ENCODE measurements at places on chromosomes 4 and X. TPM values are rescaled to one million over a fixed set of nuclear protein-coding genes. Genes with fewer than 3 reads are reported as not detected.

CT45A10 gene
- total RNA-seq, result not detected

- DNase-seq, result no peak
Measured at GRCh38 chr4:149701435-149702156, 114.0 kb downstream of the IQCM start.

GRCh38 chrX:40531056-40531826 is 49.5 kb upstream of the ATP6AP2 start:
- no peak for DNase-seq

INTU gene
- 0.37 TPM for total RNA-seq

VCX3B gene
- not detected for total RNA-seq

SMR3B gene
- total RNA-seq, result not detected

DNA sequence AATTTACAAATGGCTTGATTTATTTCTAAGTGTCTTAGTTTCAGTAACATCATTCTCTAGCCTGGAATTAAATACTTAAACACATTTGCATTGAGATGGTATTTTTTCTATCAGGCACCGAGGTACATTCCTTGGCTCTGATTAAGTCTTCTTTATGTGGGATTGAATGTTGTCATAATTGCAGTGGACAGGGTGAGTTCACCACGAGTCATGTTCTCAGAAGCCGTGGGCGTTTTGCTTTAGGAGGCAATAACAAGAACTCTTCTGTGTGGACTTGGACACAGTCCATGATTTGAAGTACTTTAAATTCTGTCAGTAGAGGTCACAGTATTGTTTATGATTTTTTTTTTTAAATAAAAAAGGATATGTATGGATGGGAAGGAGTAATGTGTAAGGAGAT is 57.1 kb upstream of the EFHC2 start:
- DNase-seq, result no peak

DNA sequence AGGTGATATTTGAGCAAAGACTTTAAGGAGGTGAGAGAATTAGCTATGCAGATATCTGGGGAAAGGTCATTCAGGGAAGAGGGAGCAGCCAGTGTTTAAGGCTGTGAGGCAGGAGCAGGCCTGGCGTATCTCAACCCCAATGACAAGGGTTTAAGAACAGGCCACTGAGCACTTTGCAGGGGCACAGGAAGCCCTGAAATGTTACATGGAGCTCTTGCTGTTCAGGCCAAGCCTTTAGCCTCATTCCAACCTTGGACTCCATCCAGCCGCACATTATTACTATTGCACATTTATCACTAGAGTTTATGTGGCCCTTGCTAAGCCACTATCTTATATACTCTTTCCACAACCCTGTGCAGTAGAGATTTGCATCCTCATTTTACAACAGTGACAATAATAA is 114.0 kb downstream of the EFNB1 start:
- no peak for DNase-seq

UNC5C gene
- total RNA-seq, result not detected

CT45A2 gene
- total RNA-seq, result not detected

PRDX4 gene
- total RNA-seq, result 32.3 TPM

DNA sequence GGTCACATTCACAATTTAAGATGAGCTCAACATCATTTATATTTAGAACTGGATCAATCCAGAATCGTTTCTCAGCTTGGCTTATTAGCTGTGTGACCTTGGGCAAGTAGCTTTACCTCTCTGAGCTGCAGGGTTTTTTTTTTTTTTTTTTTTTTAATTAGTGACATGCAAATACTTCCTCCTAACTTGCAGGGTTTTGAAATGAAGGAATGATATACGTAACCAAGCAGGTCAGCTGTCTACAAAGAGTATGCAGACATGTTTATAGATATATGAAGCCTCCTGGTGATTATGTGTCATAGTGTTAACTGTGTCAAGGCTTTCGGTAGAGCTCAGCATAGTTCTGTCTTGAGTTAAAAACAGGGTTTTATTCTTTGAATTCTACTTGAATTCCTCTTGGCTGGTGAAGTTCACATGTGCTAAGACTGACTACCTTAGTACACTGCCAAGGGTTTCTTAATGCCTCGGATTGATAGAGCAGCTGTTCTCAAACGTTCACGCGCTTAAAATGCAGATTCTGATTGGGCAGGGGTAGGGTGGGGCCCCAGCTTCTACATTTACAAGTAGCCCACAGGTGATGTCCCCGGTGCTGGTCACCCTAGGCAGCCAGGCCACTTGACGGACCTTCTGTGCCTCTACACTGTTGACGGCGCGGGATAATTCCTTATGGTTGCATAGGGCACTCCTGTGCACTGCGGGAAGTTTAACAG is 654 bp upstream of the STS start:
- peak; percentile 21 for DNase-seq

RBM47 gene
- 0.66 TPM for total RNA-seq

DNA sequence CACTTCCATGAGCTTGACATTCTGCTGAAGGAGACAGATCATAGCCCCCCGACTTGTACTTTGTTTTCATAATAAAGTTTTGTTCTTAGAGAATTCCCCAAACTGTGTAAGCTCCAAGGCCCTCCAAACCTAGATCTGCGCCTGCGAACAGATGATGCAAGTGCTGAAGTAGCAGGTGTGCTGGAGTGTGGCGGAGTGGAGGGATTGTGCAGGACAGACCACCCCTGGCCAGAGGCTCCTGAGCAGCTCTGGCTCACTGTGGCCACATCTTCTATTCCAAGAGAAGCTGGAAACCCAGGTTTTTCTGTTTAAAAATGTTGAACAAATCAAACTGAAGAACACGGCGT is 46.4 kb downstream of the TBC1D14 start:
- no peak for DNase-seq

- DNase-seq, result no peak
Measured at GRCh38 chrX:130260316-130260715, 8.4 kb downstream of the ZNF280C start.

RAB28 gene
- 12.2 TPM for total RNA-seq

CCNB3 gene
- 0.76 TPM for total RNA-seq

DNA sequence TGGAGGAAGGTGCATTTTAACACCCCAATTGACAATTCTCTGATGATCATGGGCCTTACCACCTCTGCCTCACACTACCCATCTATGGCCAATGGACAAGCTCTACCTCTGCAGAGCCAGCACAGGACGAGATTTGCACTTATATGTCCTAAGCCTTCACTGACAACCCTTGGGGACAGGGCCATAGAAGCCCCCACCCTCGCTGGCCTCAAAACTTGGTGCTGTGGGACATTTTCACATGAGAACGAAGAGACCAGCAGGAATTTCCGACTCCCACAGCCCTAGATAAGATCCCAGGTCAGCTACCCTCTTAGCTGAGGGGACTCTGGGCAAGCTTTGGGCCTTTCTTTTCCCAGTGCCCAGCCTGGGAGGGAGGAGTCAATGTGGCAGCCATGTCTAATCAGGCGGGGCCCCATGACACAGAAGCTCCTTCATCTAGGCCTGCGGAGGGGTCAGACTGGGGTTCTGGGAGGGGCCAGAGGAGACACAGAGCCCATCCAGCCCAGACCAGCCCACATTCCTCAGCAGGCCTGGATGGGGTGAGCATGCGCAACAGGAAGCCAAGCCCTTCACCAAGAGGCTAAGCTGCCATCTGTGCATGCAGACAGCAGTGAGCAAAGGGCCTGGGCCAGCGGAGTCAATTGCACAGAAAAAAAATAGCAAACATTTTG is 12.1 kb downstream of the PJA1 start:
- no peak for DNase-seq

DNA sequence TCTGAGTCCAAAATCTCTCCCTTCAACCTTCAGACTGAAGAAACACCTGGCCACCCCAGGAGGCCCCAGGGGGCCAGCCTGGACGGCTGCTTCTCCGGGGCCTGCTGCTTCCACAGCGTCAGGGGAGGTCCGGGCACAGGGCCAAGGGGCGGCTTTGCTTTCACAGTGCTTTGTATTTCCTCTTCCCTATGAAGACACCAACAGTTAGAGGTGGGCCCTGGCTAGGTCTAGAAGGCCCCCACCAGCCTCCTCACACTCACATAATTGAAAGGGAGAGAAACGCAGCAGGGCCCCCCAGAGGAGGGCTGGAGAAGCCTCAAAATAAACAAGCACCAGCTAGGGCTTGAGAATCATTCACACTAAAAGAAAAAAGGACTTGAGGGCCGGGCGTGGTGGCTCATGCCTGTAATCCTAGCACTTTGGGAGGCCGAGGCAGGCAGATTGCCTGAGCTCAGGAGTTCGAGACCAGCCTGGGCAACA is 17.8 kb downstream of the SCD5 start:
- no peak for DNase-seq

RAB33A gene
- total RNA-seq, result 32.7 TPM

DCAF4L1 gene
- total RNA-seq, result 0.32 TPM

GRCh38 chrX:92283308-92283707 is 504.1 kb downstream of the PCDH11X start:
- DNase-seq, result no peak

PASD1 gene
- not detected for total RNA-seq
